BJ (cell line): ENCODE measurements at places on chromosomes 13 and 19.

DNA sequence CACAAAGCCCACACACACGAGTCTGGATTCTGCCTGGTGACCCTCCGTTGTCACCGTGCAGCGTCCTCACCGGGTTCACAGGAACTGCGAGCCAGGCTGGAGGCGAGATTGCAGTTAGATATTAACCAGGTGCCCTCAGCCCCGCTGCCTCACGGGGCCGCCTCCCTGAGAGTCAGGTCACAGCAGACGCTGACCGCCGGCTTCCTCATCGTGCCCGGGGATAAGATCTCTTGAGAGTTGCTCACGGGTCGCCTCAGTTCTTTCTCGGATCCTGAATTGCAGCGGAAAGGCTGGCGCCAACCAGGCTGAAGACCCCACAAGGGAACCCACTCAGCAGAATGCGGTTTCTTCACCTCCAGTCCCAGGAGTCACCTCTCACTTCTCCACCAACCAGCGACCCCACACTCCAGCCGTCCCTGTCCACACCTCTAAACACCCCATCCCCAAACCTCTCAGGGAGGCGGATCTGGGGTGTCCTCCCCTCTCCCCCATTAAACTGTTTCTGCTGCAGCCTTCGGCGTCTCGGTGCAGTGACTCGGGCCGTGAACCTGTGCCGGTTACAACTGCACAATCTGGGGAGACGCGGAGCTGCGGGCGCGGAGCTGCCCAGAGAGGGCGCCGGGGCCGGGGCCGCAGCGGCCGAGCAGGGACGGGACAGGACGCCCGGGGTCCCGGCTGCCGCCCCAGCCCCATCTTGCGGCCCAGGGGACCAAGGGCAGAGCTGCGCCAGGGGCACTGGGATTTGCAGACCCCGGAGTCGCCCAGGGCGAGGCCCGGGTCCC lies 591 bp downstream of the ZNF823 start:
- no peak for DNase-seq

DNA sequence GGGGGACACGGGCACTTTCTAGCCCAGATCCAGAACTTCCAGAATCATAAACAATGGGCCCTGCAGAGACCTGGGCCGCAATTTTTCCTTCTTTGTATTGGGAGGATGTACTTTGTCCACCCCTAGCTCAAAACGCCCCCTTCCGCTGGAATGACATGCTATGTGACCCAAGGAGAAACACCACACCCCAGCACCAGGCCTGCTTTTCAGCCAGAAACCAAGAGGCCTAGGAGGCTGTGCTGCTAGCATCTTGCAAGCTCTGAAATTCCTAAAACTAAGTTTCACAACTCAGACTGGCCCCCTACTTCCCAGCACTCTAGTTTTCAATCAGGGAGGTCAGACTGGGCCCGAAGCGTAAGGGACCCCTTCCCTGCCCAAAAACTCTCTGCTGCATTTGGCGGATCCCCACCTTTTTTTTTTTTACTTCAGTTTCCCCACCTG lies 538 bp downstream of the LSM4 start:
- no peak for DNase-seq

DNA sequence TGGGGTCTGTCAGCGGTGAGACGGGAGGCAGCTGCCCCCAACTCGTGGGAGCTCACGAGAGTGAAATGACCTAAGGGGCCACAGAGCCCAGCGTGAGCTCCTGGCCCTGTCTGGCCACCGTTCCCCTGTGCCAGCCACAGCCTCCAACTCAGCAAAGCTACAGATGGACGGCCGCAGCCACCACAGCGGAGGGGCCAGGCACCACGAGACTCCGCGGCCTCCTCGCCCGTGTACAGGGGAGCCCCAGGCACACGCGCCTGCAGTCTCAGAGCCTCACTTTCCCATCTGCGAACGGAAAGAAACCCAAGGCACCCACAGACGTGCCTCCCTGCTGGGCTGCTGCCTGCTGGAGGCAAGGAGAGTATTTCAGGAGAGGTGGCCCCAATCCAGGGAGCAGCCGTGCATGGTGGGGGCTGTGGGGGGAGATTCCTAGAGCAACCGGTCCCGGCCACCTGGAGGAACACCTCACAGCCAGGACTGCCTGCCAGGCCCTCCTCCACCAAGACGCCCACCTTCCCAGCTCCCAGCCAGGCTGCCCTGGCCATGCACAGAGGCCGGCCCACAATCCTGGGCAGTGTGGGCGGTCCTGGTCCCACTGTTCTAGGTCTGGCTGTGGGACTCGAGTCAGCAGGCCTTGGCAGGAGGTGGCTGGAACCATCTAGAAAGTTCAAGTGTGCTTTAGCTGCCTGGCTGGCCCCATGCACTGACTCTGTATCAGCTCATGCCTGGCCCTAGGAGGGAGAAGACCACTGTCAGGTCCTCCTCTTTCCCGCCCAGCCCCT lies 1.9 kb downstream of the MKNK2 start:
- no peak for DNase-seq

- peak; percentile 12 for DNase-seq
Observed at GRCh38 chr19:17902701-17903100, 30.1 kb upstream of the CCDC124 start.

DNA sequence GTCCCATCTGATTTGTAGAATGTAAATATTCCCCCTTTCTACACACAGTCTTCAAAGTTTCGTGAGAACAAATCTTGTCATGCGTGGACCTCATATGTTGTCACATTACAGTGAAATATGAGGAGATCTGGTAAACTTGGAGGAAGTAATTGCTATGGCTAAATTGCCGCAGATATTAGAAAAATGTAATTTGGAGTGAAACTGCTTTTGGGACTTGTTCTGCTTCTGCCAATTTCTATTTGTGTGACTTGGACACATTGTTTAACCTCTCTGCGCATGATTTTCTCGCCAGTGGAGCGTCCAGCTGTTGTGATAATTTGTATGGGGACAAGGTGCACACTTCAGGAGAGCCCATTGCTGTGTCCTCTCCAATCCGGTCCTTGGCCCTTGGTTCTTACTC lies 693.1 kb upstream of the SLC10A2 start:
- no peak for DNase-seq

DNA sequence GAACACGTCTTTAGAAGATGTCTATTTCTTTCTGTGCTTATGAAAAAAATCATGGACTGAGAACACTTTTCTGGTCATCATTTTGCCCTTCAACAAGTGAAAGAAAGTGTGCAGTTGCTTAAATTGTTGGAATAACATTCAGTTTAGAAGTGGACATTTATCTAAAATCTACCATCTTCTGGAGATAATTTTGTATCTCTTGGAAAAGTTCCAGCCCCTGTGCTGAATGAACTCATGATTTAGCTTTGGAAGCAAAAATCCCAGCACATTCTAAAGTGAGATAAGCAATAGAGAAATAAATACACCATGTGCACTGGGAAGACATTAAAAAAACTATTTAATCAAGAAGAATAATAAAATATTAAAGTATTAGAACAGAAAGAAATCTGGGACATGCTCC lies 1420.8 kb upstream of the SLC10A2 start:
- no peak for DNase-seq

GRCh38 chr19:16795731-16796130 lies 33.5 kb upstream of the SIN3B start:
- DNase-seq: no peak

GRCh38 chr13:33017323-33017929 lies 1.2 kb downstream of the KL start:
- no peak for DNase-seq

- DNase-seq: peak; percentile 34
Observed at GRCh38 chr13:93689333-93689732, 462.7 kb downstream of the GPC6 start.

DNA sequence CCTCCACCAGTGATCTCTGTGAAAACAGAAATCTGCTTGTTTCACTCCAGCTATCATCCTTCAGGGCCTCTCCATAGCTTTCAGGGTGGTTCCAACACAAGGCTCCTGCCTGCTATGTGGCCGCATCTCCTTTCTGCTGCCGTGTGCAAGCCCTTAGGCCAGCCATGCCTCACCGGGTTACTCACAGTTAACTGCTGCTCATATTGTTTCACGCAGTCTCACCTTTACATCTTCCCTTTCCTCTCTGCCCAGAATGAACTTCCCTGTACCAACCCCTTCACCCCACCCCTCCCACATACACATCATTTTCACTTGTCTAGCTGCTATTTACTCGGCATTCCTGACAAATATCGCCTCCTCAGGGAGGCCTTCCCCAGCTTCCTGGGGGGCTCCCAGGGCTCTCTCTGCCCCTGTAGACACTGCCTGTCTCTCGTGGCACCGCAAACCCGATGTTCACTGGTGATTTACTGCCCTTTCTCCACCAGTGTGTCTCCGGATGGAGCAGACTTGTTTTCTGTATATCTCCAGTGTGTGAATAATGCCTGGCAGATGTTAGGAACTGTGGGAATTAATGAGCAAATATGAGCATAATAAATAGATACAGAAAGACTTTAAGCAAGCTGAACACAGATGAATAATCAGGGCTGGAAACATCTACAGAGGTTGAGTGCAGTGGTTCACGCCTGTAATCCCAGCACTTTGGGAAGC lies 39.3 kb upstream of the GPR183 start:
- no peak for DNase-seq

DNA sequence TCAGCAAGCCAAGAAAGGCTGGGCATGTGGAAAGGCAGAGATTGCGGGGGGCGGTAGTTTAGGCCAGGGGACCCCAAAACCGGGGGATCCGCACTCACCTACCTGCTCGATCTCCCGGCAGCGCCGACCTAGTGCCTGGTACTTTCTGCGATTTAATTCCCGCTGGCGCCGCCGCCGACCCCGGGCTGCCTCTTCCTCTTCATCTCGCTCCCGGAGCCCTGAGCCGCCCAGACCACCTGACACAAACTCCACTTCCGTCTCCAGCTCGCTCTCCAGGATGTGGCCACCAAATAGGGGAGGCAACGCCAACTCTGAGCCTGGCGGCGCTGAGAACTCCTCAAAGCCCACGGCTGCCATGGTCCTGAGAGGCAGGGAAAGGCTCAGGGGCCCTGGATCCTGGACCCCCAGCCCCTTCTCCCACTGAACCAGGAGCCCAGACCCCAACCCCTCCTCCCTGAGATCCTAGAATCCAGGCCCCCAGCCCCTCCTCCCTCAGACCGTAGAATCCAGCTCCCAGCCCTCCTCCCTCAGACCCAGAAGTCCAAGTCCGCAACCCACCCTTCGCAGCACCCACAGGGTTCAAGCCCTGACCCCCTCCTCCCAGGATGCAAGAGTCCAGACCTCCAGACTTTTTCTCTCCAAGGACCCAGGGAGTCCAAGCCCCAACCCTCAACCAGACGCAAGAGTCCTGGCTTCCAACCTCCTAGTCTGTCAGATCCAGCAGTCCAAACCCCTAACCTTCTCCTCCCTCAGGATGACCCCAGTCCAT lies 933 bp downstream of the TFPT start:
- DNase-seq: no peak

- no peak for DNase-seq
Observed at GRCh38 chr13:93413972-93414717, 187.5 kb downstream of the GPC6 start.

DNA sequence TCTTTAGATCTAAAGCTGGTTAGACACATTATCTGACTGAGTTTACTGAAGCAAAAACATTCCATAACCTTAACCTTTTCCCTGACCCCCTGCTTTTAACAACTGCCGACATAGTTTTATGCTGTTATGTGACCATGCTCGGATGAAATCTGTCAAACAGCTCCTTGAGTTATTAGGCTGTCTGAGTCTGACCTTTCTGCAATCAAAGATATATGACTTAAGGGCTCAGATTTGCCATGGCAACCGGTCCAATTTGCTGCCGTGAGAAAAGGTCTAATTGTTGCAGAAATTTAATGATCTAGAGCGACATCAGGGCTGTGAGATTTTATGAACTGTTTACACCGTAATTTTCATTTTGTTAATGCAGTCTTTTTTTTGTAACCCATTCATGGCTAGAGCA lies 61.8 kb downstream of the URI1 start:
- DNase-seq: no peak

DNA sequence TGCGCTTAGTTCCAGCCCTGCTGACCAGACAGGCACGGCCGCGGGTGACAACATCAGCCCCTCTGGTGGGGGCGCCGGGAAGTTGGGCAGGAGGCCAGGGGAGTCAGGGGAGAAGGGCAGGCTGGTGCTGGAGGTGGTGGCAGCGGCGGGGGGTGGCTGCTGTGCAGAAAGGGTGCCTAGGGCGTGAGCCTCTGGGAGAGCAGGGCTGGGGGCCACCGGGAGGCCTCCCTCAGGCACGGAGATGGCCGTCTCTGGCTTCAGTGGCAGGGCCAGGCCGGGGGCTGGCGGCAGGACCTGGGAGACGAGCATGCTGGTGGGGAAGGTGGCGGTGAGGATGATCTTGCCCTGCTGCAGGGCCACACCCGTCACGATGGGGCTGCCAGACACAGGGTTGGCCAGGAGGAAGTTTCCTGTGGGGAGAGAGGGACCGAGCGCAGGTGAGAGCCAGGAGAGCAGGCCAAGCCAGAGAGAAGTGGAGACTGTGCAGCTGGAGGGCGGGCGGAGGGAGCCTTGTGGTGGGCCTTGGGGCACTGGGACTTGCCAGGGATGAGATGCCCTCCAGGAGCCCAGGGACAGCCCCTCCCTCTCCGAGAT lies 3.3 kb downstream of the SIX5 start:
- no peak for DNase-seq

GRCh38 chr13:21812192-21812626 lies 141.3 kb downstream of the FGF9 start:
- no peak for DNase-seq

DNA sequence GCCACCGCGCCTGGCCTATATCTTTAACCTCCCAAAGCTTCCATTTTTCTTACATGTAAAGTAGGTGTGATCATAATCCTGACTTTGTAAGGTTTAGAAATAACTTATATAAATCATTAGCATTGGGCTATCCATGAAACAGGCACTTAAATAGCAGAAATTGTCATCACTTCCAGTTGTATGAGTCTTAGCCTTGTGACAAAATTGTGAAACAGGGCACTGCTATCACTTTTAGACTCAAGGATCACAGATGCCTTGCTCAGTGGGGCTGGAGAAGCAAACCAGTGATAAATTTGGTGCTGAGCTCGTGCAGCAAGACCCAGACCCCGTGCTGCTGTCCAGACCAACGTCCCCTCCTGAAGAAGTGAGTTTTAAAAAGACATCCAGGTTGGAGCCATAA lies 209.7 kb downstream of the KATNAL1 start:
- DNase-seq: no peak

DNA sequence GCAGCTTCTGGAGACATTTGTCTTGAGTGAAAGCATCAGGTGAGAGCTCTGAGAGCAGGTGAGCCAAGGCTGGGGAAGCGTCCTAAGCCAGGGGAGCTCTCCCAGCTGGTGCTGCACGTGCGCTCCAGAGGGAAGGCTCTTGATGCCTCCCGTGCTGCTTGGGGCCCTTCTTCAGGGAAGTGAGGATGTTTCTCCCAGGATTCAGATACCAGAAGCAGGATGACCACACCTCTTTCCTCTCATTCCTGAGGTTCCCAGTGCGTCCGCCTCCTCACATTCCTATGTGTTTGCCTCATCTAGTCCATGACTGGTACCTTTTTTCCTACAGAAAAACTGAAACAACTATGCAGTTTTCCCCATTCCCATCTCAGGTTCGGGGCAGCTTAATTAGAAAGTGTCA lies 231.0 kb upstream of the IRS2 start:
- peak; percentile 80 for DNase-seq

- DNase-seq: no peak
Observed at GRCh38 chr19:29014857-29015436, 198.0 kb downstream of the UQCRFS1 start.

DNA sequence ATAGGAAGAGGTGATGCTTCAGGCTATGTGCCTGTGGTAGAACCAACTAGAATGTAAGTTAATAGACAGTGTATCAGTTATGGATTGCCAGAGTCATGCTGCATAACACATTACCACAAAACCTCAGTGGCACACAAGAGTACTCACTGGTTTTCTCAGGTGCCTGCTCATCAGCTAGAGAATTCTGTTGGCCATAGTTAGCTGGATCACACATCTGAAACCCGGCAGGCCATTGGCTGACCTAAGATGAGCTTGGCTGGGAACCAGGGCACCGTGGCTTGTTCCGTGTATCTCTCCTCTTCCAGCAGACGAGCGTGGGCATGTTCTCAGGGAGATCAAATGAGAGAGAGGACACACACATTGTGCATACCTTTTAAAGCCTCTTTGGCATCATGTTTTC lies 76.7 kb downstream of the TEX26 start:
- no peak for DNase-seq
